Sigmoid colon (tissue), 7 donors: ENCODE measurements at places on chromosomes 12 and 14.
A peak's percentile ranks its signal among the peaks of the same experiment; 100 is the strongest.

- no peak for DNase-seq
Measured at GRCh38 chr12:127620735-127621355, 646.1 kb upstream of the TMEM132C start.

DNA sequence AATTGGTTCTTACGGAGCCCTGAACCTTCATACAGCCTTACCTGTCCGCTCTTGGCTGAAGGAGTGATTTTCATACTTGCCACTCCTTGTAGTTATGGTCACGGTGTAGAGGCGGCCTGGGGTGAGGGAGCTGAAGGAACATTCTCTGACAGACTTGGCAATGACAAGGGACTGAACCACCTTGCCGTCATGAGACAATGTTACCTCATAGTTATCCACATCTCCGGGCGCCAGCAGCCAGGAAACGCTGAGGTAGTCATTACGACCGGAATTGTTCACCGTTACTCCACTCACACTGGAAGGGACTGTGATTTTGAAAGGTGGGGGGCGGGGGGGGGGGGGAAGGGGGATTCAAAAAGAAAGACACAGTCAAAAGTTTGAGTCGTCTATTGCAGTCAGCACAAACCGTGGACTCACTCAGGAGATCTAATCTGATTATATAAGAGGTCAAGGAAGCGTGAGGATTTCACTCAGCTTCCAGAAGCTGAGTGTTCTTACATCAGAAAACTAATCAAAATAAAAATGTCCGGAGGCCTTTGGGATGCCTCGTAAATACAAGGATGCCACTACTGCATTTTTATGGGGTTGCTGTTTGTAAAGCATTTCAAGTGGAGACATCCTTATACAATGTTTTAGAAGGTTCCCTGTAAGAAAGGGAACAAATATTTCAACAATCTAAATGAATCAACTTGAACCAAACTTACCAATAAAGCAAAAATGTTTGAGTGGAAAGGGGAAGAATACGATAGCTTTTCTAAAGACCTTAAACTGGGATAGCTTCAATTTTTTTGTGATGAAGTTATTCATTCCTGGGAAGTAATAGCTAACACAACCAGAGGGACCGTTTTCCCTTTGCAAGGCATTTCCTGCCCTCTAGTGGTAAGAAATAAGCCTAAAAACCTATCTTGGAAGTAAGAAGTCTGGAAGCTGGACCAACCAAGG, 60.6 kb downstream of the PTPRB start:
- DNase-seq: no peak

DNA sequence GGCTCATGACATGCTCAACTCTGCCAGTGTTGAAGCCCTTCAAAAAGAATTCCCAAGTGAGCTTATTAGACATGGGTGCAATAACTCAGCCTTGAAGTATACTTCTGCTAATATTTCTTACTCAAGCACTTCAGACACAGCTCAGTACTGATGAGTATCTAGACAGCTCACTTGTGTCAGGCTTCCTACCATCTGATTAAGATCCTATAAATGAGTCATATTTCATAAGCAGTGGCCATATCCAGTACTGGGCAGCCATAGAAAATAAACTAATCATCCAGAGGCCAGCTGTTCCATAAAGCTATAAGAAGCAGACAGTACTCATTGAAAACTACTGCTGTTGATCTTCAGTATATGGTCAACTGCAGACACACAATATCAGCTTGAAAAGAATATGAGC, 12.9 kb downstream of the FSCB start:
- no peak for DNase-seq

GRCh38 chr14:104785708-104786080, 9.9 kb downstream of the AKT1 start:
- no peak for DNase-seq

DNA sequence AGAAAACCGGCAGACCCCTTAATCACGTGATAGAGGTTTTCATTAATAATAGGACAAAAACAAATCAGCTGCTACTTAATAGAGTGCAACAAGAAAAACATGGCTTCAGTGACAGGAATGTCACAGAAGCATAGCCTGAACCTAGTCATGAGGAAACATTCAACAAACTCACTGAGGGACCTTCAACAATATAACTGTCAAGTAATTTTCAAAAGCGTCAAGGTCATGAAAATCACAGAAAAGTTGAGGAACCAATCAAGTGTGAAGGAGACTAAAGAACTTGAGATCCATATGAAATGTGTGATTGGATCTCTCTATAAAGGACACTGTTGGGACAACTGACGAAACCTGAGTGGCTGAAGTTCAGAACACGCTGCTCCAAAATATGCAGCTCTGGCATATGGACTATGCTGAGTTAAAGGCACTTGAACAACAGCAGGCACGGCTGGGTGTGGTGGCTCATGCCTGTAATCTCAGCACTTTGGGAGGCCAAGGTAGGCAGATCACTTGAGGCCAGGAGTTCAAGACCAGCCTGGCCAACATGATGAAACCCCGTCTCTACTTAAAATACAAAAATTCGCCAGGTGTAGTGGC, 16.3 kb downstream of the NDUFA12 start:
- DNase-seq: no peak

DNA sequence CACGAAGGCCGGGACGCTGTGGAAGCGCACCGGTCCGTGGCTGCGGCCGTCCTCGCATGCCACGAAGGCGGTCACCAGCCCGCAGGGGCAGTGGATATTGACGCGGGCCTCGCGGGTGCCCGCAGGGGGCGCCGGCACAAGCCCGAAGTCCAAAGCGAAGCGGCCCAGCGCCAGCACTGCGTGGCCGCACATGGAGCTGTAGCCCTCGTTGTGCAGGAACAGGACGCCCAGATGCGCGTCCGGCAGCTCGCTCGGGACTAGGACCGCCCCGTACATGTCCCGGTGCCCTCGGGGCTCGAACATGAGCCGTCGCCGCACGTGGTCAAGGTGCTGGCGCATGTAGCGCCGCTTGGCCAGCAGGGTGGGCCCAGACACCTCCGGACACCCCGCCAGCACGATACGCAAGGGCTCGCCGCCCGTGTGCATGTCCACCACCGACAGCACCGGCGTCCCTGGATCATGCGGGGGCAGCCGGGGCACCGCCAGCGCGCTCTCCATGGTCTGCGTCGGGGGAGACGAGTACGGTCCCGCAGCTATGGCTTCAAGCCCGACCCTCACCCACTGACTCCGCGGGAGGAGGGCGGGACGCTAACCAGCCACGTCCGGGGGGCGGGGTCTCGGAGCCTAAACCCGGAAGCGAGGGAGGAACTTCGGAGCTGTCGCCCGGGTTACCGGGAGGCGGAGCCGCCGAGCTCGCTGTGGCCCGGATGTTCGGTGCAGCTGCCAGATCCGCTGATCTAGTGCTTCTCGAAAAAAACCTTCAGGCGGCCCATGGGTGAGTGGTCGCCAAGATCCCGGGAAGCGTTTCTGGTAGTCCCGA, at the start of the genes JKAMP and L3HYPDH:
Gene JKAMP (plus strand): TSS at position 699 of the 820 bp plus-strand sequence. CDS start 73 bp downstream, at position 772.
Gene L3HYPDH (minus strand): TSS at position 590 of the 820 bp plus-strand sequence. CDS start 92 bp downstream, at position 498.
- peak; percentile 98 for DNase-seq

DNA sequence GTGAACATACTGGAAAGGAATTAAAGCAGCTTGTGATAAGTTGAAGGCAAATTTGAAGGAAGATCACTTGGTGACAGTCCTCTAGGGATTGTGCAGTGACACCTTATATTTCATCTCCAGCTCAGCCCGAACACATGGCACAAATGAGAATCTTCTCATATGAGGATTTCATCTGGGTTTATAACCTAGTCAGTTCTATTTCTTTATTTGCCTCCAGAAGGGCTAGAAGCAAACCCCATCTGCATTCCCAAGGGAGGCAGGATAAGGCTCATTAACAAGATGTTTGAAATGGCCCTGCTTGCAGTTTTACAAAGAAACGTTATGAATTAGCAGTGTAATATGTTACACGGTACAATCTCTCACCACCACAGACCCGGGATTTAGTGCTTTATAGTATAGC, 90.7 kb upstream of the KRR1 start:
- DNase-seq: no peak

DNA sequence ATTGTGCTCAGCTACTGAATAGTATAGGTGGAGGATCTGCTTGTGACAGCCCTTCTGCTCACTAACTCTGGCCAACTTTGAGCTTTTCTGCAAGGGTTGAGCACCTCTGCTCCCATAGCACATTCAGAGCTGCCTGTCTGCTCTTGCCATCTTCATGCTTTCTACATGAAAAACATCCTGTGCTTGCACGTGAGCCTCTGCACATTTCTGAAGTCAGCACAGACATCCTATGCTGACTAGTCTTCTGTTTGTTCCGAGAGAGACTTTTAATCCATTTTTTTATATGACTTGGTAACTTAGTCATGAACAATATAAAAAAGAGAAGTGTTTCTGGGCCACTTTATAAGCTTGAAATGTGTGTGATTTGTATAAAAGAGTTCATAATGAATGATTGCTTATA, 969.3 kb downstream of the TMTC2 start:
- DNase-seq: no peak

- DNase-seq: no peak
Measured at GRCh38 chr14:61281948-61282275, 774 bp upstream of the TMEM30B start.

DNA sequence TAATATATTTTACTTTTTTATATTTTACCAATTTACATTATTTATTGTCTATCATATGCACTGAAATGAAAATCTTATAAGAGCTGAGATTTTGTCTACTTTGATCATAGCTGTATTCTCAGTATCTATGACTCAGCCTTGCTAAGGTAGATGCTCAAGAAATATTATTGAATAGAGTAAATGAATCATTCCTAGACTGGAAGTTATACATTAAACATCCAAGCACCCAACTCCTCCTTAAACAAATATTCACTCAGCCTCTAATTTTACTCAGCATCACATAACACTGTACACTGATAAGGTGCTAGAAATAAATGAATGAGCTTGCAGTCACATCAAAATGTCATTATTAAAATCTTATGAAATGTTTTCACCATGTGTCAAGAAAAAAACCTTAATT, 1424.9 kb downstream of the LRFN5 start:
- no peak for DNase-seq

GRCh38 chr12:109523071-109523470, 45.6 kb downstream of the UBE3B start:
- DNase-seq: no peak

DNA sequence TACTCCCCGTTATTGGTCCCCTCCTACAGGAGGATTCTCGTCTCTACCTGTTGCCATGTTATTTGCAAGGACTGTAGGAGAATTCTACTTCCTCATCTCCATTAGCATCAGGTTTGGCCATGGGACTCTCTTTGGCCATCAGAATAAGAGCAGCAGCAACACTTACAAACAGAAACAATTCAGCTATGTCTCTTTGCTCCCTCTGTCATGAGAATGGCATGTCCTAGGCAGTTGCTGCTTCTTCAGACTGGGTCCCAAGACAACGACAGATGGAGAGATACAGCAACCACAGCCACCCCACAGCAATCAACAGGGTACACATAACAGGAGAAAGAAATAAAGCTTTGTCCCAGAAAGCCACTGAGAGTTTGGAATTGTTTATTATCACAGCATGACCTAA, 19.7 kb downstream of the SLC41A2 start:
- DNase-seq: no peak

GRCh38 chr12:31000751-31001150, 72.9 kb upstream of the DDX11 start:
- no peak for DNase-seq

DNA sequence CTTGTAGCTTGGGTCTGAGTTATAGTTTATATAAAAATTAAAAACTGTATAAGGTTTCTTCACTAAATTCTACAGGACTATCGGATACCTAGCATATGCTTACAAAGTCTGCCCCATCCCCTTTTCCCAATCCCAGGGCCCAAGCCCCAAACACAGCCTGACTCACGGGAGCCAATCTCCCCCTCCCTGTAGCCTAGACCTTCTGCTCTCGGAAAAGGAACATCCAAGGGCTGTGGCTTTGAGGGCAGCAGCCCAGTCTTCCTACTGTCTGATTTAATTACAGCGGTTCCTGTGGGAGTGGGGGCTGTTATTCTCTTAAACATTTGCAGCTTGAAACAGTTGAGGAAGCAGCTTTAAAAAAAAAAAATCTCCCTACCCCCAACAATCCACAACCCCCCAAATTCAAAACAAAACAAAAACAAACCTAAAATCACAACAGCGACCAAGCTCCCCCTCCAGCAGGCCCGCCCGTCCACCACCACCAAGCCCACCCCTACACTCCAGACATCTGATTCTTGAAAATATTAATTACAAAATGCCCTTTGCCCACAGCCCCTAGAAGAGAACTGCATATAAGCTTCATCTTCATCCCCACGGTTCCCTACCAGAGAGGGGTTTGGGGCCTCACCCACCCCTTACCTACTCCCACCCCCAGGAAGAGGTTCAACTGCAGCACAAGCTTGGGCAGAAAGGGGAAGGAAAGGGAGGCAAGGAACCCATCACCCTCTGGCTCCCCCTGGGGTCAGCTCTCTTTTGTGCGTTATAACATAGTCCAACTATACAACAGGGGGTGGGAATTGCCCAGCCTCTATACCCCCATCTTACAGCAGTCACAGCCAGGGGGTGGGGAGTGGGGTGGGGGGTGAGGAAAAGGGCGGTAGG, 1.1 kb upstream of the PRKAG1 start:
- DNase-seq: no peak

DNA sequence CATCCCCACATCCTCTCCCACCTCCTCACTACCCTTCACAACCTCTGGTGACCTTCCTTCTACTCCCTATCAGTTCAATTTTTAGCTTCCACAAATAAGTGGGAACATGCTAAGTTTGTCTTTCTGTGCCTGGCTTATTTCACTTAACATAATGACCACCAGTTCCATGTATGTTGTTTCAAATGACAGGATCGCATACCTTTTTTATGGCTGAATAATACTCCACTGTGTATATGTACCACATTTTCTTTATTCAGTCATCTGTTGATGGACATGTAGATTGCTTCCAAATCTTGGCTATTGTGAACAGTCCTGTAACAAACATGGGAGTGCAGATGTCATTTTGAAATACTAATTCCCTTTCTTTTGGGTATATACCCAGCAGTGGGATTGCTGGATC, 98.7 kb downstream of the TRMT5 start:
- no peak for DNase-seq

GRCh38 chr14:79660053-79660939, 551.0 kb downstream of the DIO2 start:
- DNase-seq: no peak

- no peak for DNase-seq
Measured at GRCh38 chr14:91392623-91393303, 24.9 kb downstream of the CCDC88C start.

- no peak for DNase-seq
Measured at GRCh38 chr12:8553088-8553627, 12.5 kb upstream of the CLEC4E start.

DNA sequence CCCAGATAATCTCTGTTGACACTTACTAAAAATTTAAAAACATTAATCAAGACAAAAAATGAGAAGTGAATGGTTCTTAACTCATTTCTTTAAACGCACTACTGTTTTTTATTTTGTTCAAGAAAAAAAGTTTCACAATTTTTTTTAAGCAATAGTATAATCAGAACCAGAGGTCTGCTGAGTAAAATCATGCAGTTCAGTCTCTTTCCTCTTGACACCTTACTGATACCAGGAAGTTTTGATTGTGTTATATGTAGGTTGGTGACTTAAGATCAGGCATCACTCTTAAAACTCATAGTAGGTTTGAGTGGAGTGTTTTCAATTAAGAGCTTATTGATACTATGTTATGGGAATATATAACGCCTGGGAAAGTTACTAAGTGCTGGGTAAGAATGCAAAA, 121.4 kb downstream of the TRMT5 start:
- no peak for DNase-seq
